ENCODE measurements at places on chromosomes 13 and 19.

DNA sequence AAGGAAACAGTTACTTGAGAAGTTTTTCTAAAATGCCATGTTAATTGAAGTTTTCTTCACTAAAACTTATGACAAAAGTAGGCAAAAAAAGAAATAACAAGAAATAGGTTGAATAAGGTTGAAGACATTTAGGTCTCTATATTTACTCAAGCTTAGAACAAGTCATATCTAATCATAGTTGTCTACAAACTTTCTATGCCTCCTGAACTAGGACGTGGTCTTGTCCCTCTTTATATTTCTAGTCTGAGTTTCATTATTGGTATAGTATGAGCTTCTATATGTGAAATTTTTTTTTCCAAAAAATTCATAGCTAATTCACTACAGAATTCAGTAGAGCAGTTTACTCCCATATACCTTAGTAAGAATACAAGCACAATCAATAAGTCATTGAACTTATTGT is 836.4 kb downstream of the SLITRK6 start:
- DNase-seq: no peak

GRCh38 chr13:82116422-82116989 is 1765.8 kb downstream of the SLITRK1 start:
- no peak for DNase-seq

DNA sequence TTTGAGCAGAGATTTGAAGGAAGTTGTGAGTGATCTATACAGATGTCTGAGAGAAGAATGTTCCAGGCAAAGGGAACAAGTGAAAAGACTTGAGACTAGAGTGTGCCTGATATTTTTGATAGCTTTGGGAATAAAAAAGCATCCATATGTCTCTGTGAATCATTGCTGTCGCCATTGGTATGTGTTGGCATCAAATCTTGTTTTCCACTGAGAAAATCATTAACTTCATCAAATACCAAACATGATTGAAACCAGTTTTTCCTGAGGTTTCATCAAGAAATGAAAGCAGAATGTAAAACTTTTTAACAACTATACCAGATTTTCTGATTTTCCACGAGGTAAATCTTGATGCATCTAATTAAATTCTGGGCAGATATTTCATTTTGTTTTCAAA is 862.6 kb downstream of the DIAPH3 start:
- DNase-seq: no peak

- DNase-seq: no peak
These were observed 386 bp downstream of the VAV1 start for GRCh38 chr19:6772866-6773322.

- peak; percentile 38 for DNase-seq
These were observed 14.0 kb upstream of the GPR4 start for GRCh38 chr19:45615795-45616703.

DNA sequence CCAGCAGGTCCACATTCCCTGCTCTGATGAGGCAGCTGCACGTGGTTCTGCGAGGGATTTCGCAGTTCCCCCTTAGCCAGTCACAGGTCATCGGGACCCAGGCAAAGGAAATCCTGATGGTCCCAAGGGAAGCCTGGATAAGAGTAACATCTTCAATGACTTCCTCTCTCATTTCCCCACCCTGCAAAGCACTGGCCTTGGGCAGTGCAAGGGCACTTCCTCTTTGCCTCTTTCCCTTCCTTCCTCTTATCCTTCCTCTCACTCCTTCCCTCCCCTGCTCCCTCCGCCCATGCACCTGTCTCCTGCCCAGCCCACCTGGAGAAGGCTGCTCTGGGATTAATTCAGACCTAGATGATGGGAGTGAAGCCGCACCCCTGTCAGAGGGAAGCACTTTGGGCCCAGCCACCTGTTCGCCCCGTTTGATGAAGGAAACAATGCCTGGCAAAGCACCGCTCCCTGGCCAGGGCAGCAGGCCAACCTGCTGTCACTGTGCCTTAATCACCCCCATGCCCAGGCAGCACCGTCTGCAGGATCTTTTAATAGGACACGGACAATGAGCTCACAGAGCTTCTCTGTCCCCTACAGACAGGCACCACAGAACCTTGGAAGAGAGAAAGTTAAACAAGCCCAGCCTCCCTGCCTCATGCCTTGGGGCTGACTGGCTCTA is 113.5 kb upstream of the PABPC3 start:
- no peak for DNase-seq

DNA sequence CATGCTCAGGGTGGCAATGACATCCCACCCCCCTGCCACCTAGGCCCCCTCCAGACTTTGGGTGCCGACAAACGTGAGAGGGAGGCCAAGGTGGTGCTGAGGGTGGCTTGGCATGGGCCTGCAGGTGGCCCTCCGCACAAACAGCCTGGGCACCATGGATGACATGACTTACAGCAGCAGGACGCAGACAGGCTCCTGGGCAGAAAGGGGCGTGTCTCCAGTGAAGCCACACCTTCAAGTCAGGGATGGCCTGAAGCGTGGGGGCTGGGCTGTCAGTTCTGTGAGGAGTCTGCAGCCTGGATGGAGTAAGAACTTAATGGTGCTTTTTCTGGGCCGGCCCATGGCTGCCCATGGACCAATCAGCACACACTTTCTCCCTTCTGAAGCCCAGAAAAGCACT is 25.3 kb downstream of the POMP start:
- DNase-seq: no peak

- DNase-seq: no peak
These were observed 804.7 kb upstream of the SLITRK1 start for GRCh38 chr13:84686973-84687372.
